Stimulated activated CD8-positive, alpha-beta memory T cell treated with anti-CD3 and anti-CD28 coated beads, Interleukin-7, amount 100 ng/mL, for 1 hour (primary cell): ENCODE measurements at places on chromosomes 16 and 17.

GRCh38 chr17:68006797-68007196 lies 10.5 kb upstream of the C17orf58 start:
- DNase-seq: no peak

- DNase-seq: no peak
Observed at GRCh38 chr17:12995106-12995895, 22.5 kb downstream of the ELAC2 start.

- no peak for DNase-seq
Observed at GRCh38 chr17:54029986-54030385, 207.3 kb downstream of the KIF2B start.

DNA sequence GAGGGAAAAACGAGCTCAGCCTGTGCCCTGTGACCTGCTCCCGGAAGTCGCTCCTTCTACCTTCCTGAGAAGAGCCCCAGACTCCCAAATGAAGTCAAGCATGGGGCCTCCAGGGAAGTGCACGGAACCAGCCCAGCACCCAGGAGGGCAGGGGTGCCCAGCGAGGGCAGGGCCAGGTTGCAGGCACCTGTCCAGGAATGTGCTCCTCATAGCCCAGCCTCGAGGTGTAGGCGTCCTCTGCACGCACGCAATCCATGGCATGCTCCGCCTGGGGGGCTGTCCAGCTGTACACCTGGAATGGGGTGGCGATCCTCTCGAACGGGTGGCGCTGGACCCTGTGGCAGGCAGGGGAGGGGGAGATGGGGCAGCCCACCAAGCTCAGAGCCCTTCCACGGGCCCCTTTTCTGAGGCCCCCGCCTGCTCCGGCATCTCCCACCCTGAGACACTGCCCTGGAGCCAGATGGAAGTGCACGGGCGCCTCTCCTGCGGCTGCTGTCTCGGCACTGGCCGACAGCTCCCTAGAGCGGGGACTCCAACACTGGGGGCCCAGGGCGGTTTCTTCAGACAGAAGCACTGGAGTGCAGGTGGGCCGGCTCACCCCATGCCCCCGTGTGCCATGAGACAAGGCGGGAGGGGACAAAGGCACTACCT lies 10.9 kb downstream of the CLUH start:
- DNase-seq: no peak

- DNase-seq: no peak
Observed at GRCh38 chr17:60134396-60135150, 15.2 kb upstream of the CA4 start.

- DNase-seq: no peak
Observed at GRCh38 chr16:24203675-24204074, 52.5 kb upstream of the CACNG3 start.

- no peak for DNase-seq
Observed at GRCh38 chr16:47311738-47312505, 148.9 kb downstream of the ITFG1 start.

- DNase-seq: no peak
Observed at GRCh38 chr17:37278247-37278894, 97.4 kb upstream of the C17orf78 start.

DNA sequence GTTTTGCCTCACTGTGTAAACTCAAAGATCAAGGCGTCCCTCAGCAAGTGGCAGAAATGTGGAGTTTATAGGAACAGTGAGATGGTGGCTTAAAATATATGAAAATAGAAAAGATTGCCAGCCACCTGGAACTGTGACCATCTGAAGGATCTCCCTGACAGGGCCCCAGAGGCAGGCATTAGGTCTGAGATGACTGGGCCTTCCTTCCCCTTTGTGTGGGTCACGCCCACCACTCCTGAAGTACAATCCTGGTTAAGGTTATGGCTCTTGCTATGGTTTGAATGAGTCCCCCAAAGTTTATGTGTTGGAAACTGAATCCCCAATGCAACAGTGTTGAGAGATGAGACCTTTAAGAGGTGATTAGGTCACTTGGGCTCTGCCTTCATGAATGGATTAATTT lies 6.4 kb downstream of the ST6GALNAC2 start:
- DNase-seq: no peak

- no peak for DNase-seq
Observed at GRCh38 chr16:4607841-4608703, 6.6 kb downstream of the UBALD1 start.

DNA sequence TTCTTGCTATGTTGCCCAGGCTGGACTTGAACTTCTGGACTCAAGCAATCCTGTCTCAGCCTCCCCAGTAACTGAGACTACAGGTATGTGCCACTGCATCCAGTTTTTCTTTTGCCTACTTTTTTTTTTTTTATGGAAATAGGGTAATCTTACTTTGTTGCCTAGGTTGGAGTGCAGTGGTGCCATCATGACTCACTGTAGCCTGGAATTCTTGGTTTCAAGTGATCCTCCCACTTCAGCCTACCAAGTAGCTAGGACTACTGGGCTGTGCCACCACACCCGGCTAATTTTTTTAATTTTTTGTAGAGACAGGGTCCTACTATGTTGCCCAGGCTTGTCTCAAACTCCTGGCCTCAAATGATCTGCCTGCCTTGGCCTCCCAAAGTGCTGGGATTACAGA lies 10.0 kb downstream of the LRRC36 start:
- no peak for DNase-seq

DNA sequence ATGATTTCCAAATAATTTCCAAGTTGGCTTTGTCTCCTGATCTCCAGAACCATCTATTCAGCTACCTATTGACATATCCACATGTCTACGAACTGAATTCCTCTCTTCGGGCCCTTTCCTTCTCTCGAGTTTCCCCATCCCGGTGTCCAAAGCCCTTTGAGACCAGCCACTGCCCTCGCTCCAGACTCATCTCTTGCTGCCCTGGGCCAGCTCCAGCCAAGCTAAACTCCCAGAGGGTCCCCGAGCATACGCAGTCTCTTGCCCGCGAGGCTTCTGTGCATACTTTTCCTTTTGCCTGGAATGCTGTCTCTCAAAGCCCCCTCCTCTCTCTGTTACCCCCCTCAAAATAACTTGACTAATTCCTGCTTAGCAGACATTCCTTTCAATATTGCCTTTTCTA lies 27.2 kb upstream of the TBX2 start:
- DNase-seq: no peak

- no peak for DNase-seq
Observed at GRCh38 chr16:83968306-83968851, 335 bp downstream of the NECAB2 start.

- no peak for DNase-seq
Observed at GRCh38 chr16:22764662-22765327, 49.2 kb upstream of the HS3ST2 start.

DNA sequence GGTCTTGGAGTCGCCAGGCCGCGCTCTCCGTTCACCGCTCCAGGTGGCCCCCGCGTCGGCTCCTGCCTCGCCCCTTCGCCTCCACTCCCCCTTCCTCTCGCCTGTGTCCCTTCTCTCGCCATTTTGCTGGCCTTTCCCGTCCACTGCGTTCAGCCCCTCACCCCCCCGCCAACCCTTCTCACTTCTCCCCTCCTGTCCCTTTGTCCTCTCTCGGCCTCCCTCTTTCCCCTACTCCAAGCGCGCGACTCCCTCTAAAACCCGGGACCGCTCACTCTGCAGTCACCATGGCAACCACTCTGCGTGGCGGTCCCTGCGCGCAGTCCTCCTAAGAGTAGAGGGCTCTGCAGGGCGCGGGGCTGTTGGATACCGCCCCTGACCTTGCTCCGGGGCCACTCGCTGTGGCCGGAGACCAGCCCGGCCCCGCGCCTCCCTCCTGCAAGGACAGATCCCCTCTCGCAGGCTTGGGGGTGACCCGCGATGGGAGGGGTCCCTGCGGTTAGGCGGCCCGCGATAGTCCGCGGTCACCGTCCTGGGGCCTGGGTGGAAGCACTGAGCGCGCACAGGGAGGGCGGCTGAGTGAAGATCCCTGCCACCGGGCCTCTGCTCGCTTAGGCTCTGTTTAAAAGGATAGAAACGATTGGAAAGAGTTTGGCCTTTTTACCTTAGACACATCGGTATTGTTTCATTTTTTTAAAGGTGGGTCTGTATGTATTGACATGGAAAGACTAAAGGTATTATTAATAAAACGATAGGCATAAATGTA lies 454 bp downstream of the CCDC40 start:
- DNase-seq: no peak

DNA sequence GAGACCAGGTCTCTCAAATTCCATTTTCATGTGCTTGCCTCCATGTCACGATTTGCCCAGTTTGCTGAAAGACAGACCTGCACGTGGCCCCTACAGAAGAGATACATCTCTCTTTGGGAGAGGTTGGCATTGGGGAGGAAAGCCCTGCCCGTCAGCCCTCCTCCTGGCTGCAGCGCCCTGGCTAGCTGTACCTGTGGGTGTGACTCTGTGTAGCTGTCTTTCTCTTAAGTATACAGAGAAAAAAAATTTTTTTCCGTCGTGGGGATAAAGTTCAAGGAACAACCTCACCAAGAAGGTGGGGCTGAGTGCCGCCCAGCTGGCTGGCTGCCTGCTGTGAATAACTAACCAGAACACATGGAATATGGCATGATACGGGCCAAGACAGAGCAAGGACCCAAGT lies 26.5 kb downstream of the TMEM98 start:
- no peak for DNase-seq

DNA sequence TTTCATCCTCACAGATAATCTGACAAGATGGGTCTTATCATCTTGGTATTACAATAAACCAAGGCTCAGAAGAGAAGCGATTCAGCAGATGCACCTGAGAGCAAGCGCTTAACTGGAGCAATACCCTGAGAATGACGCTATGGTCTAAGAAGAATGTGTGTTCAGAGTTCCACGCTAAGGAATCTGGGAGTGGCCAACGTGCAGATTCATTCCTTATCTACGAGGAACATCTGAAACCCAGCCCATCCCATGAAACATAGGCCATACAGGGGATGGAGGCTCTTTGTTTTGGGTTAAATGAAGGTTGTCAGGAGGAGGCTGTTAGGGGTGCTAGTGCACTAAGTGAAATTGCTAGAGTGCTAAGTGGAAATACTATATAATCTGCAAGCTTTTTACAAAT lies 28.5 kb upstream of the KDM8 start:
- DNase-seq: no peak

- no peak for DNase-seq
Observed at GRCh38 chr17:13008461-13008860, 9.4 kb downstream of the ELAC2 start.

DNA sequence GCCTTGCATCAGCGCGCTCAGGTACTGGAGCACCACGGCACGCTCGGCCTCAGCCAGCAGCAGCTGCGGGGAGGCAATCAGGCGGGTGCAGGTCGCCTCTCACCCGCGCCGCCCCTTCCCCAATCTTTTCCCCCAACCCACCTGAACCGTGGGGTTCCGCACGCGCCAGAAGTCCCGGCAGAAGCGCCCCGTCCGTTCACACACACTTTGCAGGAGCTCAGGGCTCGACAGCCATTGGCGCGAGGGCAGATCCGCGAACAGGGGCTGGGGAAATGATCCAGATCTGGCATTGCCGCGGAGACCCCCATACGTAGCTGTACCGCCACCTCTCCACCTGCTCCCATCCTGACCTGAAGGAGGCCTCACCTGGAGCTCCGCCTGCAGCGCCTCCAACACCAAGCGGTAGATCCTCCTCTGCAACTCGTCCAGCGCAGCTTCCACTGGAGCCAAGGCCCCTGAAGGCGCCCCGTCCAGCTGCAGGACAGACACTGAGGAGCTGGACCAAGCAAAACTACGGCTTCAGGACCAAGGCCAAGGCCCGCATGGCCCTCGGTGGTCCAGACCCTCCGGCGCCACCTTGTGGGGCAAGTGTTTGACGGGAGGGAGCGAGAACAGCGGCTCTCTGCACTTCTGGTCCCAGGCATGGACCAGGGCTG lies 1.4 kb upstream of the MATCAP1 start:
- peak; percentile 76 for DNase-seq

- DNase-seq: no peak
Observed at GRCh38 chr17:28239271-28239624, 79.8 kb upstream of the TMEM97 start.

DNA sequence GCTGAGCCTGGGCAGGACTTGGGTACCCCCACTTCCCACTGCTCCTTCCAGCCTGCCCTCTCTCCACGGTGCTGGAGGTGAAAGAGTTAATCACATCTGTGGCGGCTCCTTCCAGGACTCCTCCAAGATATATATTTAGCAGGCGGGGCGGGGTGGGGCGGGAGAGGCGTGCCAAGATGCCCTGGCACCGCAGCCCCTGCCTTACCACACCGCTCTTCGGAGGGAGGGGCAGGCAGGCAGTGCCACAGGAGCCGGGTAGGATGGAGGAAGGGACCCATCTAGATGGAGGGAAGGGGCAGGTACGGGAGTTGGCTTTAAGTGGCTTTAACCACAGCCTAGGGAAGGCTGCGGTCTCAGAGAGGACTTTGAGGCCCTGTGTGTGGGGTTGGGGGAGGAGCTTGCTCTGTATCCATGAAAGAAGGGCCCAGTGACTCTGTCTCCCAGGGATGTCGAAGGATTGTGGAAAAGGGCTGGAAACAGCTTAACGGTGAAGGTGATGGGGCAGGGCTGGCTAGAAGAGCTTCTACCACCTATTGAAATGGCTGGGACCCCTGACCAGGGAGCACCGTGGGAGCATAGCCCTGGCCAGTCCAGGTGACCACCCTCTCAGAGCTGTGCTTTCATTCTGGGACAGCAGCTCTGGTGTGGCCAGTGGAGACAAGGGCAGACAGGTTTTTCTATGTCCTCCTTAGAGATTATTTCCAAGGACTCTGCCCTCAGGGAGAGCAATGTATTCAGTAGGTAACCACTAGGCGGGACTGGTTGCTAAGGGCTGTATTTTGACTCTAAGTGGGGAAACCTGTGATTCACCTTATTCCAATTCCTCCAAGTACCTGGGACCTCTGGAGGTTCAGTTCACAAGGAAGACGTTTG lies 13.0 kb downstream of the GPR142 start:
- DNase-seq: no peak

GRCh38 chr16:54466233-54466632 lies 179.6 kb upstream of the IRX3 start:
- no peak for DNase-seq

- no peak for DNase-seq
Observed at GRCh38 chr17:76537288-76537577, 276 bp downstream of the CYGB start.

DNA sequence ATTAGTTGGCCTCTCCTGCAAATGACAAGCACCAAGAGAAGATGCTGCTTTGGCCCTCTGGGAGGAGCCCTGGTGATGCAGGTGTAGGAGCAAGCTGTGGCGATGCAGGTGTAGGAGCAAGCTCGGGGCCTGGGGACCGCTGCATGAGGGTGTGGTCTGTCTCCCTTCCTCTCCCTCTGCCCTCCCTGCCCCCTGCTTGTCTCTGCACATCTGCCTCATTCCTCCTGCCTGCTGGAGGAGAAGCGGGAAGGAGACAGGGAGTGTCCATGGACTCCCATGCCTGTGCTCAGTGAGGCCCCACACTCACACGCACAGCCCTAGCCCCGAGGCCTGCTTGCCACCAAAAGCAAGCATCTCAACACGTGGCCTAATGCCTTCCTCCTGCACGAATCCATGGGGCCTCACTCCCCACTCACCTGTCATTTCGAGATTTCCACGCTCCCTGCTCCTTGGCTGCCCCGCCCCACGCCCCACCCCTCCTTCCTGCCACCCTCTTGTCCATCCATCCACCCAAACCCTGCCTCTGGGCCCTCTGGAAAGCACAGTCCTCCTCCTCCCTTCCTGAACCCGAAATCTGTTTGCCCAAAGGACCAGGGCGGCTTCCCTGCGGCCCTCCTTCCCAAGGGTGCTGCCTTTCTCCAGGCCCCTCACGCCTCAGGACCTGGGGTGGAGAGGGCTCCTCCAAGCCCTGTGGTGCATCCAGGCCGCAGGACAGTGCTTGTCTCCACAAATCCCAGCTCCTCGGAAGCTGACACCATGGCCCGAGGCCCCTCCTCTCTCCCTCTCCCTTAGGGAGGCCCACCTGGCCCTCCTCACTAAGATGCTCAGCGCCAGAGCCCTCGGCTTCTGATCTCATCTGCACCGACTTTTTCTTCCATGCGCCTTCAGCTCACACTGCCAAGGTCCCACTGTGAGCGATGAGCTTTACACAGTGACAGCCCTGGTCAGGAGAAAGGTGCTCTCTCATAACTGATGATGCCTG lies 11.8 kb upstream of the ALDH3A1 start:
- DNase-seq: no peak
